Muscle of leg (tissue), 16 donors: ENCODE measurements at places on chromosomes 3 and 15. TPM values are rescaled to one million over a fixed set of nuclear protein-coding genes. Genes with fewer than 3 reads are reported as not detected.

DNA sequence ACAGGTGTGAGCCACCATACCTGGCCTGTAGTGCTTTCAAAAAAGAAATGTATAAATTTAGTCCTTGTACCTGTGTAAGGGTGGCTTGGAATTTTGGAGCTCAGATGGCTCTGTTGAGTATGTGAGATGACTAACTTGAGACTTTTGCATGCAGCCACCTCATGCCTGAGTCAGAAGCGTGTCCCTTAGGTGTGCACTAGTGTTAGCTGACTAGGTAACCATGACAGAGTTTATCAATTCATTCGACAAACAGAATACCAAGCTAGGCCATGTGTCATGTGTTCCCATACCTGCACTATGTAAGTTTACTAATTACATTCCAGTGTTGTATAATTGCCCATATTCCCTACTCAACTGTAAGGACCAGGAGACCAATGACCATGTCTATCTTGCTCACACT lies 4.0 kb upstream of the ZNF639 start:
- DNase-seq, result no peak

DNA sequence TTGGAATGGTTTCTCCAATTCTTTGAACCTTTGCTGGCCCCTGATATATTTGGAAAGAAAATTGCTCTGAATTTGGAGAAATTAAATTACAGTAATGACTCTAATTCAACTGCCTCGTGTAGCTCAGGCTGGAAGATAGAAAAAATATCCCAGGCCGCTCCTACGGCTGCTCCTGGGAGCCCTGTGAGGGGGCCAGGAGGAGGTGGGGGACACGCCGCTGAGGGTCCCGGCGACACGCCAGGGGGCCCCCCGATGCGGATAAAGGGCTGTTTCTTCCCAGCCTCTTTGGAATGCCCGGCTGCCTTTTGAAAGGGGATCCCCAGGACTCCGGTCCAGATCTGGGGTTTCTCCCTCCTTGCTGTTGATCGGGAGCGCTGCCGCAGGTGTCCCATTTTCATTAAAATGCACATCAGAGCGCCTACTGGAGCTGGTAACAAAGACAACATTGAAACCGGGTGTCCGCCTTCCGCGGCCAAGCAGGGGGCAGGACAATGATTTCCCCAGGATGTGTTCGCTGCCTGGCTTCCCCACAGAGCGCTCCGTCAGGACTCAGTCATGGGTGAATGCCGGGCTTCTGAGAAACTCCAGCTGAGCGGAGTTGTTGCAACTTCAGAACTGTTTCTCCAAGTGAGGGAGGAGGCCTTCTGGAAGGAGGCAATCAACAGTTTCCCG lies 200.1 kb upstream of the KBTBD8 start:
- DNase-seq, result peak; percentile 55

- no peak for DNase-seq
Measured at GRCh38 chr3:194447161-194447560, 39.6 kb downstream of the ATP13A3 start.

GRCh38 chr15:48671103-48672022 lies 25.9 kb upstream of the FBN1 start:
- DNase-seq, result peak; percentile 95

- DNase-seq, result peak; percentile 93
Measured at GRCh38 chr3:11635680-11636393, 7.9 kb downstream of the VGLL4 start.

- DNase-seq, result no peak
Measured at GRCh38 chr15:83999396-84000135, 236.0 kb upstream of the GOLGA6L4 start.

- no peak for DNase-seq
Measured at GRCh38 chr3:25748189-25748588, 35.1 kb downstream of the NGLY1 start.

DNA sequence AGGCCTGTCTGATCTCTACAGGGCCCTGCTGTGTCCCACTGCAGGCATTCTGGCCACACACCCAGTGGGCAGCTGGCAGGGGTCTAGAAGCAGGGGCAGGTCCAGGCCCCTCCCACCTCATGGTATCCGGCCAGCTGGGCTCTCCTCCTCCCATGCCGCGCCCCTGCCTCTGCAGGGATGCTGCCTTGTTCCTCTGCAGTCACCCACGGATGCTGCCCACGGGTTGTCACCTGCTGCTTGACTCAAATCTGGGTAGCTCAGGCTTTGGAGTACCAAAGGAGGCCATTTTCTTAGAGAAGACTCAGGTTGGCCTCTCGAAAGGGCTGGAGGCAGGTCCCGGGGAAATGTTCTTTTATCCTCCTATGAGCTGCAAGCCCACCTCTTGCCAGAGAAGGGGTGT lies 25.0 kb downstream of the EFCAB12 start:
- DNase-seq, result no peak

DNA sequence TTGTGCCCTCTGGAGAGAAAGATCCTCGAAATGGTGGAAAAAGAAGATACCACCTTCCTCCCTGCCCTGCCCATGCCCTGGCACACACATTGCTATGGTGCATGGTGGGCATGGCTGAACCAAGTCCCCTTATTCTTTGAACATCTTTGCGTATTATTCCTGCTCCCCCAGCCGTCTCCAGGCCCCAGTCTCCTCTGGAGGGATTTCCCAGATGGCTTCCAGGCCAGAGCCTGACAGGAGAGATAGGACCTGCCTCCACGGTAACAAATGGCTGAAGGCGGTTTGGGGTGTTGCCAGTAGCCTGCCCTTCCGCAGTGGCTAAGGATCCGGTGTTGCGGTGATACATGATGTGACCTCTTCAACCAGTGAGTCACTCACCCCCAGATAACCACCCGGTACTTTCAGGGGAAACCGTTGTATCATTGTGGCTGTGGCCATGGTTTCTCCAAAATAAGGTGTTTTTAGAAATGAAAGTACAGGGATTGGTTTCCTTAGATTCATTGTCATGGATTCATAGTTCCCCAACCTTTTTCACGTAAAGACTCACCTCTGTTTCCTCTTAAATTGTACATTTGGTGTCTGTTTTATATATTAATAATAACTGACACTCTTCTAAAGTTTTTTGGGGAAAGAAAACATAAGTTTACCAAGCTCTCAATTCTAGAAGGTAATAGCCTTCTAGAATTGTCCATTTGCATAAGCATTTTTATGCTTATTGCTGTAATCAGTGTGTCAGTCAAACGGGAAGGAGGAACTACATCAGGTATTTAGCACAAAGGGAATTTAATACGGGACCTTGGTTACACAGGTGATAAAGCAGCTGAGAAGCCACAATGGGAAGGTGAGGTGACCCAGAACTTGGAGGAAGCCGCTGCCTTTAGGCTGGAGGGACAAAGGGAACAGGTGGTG lies 25.9 kb downstream of the SMAD3 start:
- no peak for DNase-seq

GRCh38 chr3:193599393-193599792 lies 6.4 kb downstream of the OPA1 start:
- DNase-seq, result no peak

ADGRG7 gene
- not detected for total RNA-seq

CD276 gene
- total RNA-seq, result 48.3 TPM

PCOLCE2 gene
- total RNA-seq, result 2.5 TPM

C3orf22 gene
- 0.04 TPM for total RNA-seq
